H1 (cell line): ENCODE measurements at places on chromosomes 1 and 21. TPM values are rescaled to one million over a fixed set of nuclear protein-coding genes. Genes with fewer than 3 reads are reported as not detected.
A peak's percentile ranks its signal among the peaks of the same experiment; 100 is the strongest.

- no peak for DNase-seq
These were observed 54.8 kb downstream of the NGF start for GRCh38 chr1:115283249-115283648.

DNA sequence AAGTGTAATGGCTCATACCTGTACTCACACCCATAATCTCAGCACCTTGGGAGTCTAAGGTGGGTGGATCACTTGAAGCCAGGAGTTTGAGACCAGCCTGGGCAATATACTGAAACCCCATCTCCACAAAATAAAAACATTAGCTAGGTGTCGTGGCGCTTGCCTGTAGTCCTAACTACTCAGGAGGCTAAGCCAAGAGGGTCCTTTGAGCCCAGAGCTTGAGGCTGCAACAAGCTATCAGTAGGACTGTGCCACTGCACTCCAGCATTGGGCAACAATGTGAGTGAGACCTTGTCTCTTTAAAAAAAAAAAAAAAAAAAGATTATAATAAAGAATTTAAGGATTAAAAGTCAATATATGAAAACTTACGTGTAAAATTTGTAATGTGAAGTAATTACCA is 11.7 kb downstream of the BPNT1 start:
- no peak for DNase-seq

- no peak for DNase-seq
These were observed at the start of gene SEMA4A for GRCh38 chr1:156153362-156153761. Gene SEMA4A, plus strand, starts transcription at chr1:156153585. Its CDS starts 994 bp downstream, at chr1:156154579.

DNA sequence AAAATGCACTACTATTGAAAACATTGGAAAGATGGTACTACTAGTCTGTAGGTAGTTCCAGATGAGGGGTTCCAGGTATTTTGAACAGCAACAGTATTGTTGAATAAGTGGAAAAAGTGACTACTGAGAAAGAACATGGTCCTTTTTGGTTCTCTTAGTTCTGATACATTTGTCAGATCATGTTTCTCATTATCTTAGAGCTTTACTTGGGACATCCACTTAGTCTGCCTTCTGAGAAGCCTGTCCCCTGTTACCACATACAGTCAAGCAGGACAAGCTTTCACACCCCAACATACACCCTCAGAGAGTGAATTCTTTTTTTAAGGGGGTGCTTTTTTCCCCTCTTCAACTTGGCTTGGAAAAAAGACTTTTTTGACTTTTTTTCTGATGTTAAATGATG is 41.0 kb upstream of the MACF1 start:
- no peak for DNase-seq

DNA sequence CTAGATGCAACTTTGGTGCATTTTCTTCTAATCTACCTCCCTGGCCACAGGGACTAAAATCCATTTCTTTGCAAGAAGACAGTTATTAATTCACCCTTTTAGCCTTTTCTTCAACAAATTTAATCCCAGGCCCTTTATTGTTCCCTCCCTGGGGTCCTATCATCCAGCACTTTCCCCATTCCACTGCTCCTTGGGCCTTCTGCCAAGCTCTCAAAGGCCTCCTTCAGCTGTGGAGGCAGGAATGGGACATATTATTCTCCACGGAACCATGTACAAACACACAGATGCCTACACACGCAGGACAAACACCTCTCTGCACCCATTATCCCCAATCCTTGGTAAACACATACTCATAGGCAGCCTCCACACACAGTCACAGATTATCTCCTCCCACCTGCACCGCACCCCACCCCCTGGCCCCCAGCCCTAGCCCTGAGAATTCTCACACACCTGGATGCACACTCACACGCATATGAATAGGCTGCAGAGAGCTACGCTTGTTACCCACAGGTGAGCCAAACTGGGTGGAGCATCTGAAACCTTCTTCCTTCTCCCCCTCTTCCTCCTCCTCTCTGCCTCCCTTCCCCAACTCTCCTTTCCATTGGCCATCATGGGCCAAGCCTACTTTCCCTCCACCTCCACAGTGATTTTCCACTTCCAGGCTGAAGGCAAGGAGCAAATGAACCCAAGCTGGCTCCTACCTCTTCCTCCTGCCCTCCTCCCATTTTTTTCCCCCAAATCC is 11.7 kb downstream of the TAGLN2 start:
- no peak for DNase-seq

DNA sequence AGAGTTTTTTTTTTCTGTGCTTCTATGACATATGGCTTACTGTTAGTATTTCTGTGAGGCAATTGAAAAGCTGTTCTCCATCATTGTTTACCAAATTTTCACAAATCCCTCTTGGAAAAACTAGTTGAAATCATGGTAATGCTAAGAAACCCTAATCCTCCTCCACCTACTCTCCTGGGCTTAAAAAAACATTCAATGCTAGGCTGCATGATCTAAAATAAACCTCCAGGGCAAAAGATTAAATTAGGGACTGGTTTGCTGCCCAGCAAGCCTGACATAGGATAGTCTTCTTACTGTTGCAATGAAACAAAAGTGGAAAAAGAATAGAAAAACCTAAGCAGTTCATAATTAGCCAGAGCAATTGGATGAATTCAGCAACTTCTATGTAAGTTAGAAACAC is 16.1 kb downstream of the C1orf52 start:
- no peak for DNase-seq

DNA sequence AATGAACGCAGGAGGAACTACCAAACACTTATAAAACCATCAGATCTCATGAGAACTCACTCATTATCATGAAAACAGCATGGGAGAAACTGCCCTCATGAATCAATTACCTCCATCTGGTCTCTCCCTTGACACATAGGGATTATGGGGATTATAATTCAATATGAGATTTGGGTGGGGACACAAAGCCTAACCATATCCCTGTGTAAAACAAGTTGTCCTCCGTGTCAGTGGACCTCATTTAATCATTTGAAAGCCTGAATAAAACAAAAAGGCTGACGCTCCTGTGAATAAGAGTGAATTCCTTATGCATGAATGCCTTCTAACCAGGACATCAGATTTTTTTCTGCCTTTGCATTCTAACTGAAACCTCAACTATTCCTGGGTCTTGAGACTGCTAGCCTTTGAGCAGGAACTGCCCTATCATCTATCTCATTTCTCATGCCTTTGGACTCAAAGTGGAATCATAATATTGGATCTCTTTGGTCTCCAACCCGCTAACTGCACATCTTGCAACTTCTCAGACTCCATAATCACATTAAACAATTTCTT is 648.8 kb downstream of the ADGRL2 start:
- DNase-seq: no peak

DNA sequence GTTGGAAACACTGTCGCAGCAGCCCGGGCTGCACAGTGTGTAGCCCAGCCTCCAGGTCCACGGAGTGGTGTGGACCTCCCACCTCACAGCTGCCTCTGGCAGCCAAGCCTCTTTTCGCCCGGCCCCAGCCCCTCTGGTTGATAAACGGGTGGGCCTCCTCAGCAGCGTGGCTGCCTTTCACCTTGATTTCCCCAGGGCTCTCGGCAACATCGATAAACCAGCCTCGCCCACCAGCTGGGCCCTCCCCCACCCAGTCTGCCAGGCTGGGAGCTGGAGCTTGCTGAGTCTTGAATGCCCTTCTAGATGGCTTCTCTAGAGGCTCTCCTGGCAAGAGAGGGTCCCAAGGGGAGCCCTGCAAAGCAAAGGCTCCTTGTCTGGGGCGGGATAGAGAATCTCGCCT is 31.0 kb upstream of the LHX4 start:
- no peak for DNase-seq

DNA sequence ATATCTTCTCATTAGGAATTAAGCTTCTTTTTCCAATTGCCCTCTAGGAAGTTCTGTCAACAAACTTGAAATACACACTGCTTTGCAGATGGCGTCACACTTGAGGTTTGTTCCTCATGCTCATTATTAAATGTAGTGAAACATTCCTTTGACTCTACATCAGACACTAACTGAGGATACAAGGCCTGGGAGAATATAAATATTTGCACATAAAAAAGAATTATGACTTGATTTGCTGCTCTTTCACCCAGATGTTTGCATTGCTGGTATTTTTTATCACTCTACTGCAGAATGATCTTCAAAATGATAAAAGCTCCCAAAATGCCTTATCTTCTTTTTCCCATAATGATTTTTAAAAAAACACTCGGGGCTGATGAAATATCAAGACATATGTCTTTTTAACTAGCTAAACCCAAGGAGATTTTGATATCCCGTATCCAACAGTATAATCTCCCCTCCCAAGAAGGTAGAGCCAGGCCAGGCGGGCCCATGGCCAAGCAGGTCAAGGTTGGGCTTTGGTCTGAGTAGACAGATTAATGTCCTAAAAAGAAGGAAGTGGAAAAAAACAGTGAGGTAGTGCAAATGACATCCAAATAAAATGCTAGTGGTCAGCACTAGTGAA is 264.6 kb downstream of the HHIPL2 start:
- DNase-seq: no peak

- DNase-seq: no peak
These were observed 63.9 kb downstream of the CD247 start for GRCh38 chr1:167454304-167454893.

DNA sequence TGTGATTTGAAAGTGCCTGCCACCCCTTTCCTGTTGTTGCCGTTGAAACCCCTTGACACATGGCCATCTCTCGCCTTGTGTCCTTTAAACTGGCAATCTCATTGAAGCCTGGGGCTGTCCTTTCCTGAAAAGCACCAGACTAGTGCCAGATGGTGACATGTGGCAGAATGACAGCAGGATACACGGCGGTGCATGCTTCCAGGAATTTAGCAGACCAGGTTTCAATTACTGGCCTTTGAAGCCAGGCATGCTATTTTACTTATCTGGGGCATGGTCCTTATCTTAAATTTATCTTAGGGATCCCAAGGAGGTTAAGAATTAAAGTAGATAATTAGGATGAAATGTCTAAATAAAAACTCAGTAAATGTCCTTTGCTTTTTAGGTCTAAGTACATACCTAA is 15.2 kb downstream of the PLPPR4 start:
- no peak for DNase-seq

- no peak for DNase-seq
These were observed 21.1 kb upstream of the GPR157 start for GRCh38 chr1:9149837-9150581.

- DNase-seq: no peak
These were observed 24.3 kb upstream of the EFHD2 start for GRCh38 chr1:15385420-15385819.

DNA sequence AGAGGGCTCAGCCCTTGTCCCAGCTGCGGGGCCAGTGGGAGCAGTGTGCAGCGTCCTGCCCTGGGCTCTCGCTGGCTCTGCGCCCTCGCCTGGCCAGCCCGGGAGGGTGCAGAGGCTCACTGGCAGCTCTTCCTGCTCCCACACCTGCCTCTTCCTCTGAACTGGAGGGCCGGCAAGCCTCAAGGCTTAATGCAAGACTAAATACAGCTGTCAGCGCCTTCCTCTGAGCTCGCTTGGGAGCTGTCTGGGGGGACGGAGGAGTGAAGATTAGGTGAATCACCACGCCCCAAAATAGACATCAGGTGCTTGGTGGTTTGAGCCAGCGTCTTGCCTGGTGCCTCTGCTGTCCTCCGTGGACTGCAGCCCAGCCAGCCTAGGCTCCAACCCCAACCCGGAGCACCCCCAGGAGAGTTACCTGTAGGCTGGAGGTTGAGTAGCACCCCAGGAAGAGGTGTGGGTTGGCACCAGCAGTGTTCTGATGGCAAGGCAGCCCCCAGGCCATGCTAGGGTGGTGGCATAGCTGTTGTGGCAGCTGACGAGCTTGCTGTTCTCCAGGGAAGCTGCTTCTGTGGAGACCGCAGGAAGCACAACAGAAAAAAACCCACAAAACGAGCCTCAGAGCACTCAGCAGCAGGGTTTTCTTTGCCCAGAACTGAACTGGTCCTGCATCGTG is 36.9 kb downstream of the UMODL1 start:
- peak; percentile 50 for DNase-seq

GRCh38 chr21:18951271-18952038 is 547.9 kb upstream of the TMPRSS15 start:
- DNase-seq: peak; percentile 9

- DNase-seq: no peak
These were observed 17.3 kb downstream of the POFUT2 start for GRCh38 chr21:45270306-45270821.

DNA sequence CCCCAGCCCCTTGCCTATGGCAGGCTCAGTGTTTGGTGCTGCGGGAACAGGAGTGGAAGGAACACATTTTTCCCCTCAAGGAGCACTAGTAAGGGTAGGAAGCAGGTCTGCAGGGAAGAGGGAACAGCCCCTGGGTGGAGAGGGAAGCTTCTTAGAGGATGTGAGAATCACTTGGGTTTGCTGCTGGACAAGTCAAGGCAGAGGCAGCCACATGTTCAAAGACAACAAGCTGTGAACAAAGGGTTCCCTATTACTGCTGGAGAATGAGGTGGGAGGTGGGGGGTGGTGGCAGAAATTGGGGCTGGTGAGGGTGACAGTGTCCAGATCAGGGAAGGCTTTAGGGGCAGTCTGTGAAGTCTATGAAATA is 24.8 kb upstream of the CITED4 start:
- no peak for DNase-seq

GRCh38 chr1:54927472-54928240 is 40.7 kb upstream of the DHCR24 start:
- DNase-seq: no peak

GRCh38 chr21:16258844-16259611 is 529.2 kb downstream of the USP25 start:
- DNase-seq: no peak

DNA sequence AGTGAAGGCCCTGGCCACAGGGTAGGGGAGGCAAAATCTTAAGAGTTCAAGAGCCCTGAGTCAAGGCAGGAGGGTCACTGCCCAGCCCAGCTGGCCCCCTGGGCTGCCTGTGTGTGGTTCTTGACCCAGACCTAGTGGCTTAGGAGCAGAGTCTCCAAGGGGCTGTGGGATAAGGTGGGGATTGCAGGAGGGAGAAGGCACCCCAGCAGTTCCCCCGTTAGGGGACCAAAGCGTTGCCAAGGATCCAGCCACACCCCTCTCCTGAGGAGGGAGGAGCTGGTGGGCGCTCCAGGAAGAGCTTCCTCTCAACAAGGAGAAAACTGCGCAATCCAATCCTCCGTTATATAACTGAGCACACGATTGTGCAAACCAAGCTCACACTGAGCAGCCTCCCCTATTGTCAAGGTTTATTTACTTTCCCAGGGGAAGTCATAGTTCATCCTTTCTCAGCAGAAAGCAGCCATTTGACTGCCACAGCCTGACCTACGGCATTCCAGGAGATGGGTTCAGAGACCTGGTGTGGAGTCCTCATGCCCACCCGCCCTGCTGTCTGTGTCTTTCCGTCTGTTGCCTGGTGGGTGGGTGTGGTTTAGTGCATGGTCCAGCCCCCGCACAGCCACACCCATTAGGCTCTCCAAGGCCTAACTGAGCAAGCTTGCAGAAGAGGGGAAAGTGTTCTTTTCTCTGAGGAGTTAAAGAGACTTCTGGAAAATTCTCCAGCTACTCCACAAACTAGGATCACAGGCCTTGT is 3.5 kb downstream of the EPHX1 start:
- DNase-seq: no peak

GRCh38 chr1:176853503-176853902 is 311.0 kb downstream of the ASTN1 start:
- DNase-seq: no peak

Gene SPATA21
- total RNA-seq: not detected in 2 replicates

Gene S100A3
- total RNA-seq: 0.47 TPM in 1 of 2 replicates, not detected in the other

Gene CHI3L1
- total RNA-seq: not detected in 2 replicates

Gene ADGRB2
- 25.8 and 26.2 TPM in 2 replicates for total RNA-seq
